ENCODE measurements at places on chromosomes 11 and 22.

GRCh38 chr11:32615422-32615821 lies 31.8 kb downstream of the EIF3M start:
- DNase-seq: no peak

DNA sequence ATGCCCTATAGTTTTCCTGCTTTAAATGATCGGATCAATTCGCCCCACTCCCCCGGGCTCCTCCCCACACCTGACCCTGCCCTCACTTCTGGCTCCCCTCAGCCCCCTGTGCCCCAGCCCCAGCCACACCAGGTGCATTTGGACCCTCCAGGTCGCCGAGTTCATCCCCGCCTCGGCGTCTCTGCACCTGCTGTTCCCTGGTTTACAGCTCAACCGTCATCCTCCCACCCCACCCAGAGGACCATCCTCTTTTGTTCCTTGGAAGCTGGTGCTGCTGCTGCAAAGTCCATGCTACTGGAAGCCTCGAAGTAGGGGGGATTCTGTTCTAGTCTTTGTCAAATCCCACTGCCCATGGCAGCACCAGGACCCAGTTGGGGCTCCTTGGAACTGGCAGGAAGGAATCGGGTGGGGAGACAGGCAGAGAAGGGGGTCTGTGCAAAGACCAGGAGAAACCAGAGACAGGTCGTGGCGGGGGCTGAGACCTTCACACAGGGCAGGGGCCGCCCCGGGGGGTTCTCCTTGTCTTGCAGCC lies 4.5 kb upstream of the MUC5B start:
- DNase-seq: no peak

- no peak for DNase-seq
Observed at GRCh38 chr11:105032495-105032894, 2.4 kb downstream of the CASP1 start.

DNA sequence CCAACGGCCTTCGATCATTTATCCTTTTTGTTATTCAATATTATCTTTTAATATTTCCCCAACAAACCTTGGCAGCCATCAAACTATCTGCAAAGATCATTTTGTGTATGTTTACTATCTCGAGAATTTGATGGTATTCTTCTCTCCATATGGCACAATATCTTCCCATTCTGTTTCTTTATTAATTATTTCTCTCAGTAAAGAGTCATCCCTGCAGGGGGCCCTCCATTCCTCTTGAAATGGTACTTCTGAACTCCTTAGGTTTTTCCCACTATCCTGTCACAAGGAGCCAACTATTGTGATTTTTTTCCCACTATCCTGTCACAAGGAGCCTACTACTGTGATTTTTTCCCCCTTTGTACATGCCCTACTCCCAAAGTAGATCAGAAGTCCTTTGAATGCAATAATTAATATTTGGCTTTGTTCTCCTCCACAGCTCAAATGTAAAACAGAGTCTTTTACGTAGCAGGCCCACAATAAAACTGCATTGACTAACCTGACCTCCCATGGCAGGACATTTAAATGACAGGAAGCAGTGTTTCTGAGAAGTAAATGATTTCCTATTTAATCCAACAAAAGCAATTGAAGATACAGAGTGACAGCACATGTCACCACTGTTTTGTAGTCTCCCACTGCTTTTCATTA lies 43.3 kb downstream of the PDGFD start:
- DNase-seq: no peak

DNA sequence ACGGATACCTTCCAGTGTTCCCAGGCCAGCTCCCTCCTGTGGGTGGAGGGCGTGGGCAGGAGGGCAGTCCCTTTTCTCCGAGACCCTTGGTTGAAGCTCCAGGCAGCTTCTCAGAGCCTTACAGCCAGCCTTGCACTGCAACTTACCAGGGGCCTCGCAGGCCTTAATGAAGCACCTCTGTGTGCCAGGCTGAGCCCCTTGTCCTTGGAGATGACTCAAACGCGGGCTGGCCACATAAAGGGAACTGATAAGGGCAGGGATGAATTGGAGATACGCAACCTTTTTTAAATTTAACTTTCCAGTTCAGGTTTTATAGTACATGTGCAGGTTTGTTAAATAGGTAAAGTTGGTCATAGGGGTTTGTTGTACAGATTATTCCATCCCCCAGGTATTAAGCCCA lies 72.7 kb downstream of the WNT7B start:
- no peak for DNase-seq

- no peak for DNase-seq
Observed at GRCh38 chr22:23527971-23528740, 51.9 kb downstream of the IGLL1 start.

DNA sequence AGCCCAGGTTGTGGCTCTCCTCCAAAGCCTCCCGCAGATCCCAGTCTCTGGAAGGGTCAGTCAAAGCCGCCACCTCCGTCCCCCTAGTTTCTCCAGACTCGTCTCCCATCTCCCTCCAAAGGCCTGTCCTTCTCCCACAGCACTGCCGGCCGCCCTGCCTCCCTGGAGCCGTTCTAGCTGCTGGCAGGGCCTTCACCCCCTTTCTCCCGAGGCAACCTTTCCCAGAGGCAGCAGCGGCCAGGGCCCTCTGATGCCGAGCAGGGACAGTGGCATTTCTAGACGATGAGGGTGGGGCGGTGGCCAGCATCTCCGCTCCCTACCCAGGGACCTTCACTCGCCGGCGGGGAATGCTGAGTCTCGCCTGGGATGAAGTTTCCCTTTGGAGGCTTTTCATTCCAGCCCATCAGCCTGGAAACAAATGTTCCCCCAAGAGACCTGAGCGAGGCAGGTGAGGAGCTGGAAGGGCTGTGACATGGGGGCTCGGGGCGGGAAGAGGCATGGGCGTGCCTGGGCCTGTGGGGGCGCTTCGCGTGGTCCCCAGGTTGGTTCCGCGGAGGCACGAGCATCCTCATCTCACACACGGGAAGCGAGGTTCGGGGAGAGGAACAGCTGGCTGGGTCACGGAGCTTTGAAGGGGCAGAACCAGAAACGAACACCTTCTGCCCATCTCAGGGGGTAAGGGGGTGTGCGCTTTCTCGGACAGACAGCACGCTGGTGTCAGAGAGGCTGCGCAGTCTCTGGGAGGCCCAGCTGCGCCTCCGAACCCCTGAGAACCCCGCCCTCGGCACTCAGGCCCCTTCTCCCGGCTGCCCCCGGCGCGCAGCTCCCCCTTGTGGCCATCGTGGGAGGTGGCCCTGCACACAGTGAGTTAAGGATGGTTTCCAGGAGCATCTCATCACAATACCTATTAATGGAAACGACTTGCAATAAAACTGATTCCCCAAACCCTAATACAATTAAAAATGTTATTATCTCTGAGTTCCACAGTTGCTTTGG lies 18.1 kb upstream of the KLHL35 start:
- peak; percentile 41 for DNase-seq

GRCh38 chr11:111957663-111958444 lies 20.7 kb downstream of the DIXDC1 start:
- DNase-seq: no peak

DNA sequence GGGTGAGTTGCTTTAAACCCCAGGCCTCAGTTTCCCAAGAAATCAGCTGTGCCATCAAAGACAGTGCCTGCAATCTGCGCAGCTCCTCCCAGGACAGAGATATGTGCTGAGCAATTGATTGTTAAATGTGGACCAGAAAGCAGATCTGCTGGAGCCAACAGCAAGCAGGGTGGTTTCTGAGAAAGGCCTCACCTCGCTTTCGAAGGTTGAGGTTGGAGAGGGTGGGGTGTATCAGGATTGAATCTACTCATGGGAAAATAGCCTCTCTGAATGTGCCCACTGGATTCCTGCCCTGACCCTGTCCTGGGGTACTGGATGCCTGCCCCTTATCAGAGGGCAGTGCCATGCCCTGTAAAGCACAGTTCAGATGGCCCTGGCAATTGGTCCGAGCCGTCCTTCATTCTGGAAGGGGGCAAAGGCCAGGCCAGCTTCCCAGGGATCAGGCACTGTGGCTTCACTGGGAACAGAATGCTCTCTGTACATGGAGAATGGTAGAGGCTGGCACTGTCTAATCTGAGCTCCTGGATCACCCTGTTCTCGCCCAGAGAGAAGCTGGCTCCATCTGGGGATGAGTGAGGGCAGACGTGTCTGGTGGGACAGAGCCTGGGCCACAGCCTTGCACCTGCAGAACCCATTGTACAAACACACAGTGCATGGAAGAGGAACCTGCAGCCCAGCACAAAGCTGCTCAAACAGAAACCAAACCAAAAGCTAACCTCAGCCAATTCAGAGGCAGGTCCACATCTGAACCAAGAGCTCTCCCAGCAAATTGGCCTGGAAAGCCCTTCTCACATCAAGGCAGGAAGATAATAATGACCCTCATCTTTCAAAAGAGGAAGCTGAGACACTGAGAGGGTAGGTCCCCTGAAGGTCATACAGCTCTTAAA lies 15.2 kb downstream of the DHCR7 start:
- no peak for DNase-seq

GRCh38 chr11:14643697-14644225 lies at the start of gene PDE3B:
TSS of gene PDE3B (plus strand) at chr11:14643804. CDS start at chr11:14644076, 272 bp downstream.
- peak; percentile 76 for DNase-seq

DNA sequence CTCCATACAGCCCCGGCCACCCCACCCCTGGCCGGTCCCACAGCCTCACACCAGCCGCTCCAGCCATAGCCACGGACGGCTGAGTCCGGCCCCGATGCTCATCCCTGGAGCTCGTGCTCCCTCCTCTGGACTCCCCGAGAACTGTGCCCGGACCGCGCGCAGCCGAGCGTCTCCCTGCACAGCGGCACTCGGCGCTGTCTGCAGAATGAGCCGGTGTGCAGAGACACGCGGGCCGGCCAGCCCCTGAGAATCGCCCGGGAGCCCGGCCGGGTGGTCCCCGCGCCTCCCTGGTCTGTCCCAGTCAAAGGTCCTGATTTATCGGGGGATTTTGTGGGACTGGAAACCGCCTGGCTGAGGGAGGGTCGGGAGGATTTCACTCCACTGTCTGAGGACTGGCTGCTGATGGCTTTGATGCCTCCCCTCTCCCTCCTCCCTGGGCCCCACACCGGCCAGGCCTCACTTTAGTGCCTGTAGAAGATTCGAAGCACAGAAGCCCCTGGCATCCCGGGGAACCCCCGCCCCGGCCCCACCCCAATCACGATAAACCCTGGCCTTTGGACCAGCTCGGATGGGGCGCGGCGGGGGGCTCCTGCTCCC lies 102.7 kb downstream of the BRD1 start:
- peak; percentile 75 for DNase-seq

- DNase-seq: no peak
Observed at GRCh38 chr22:36673821-36674220, 29.7 kb downstream of the CACNG2 start.

Data from activated naive CD4-positive, alpha-beta T cell treated with Interleukin-2 at 50 U/mL for 16 hours (primary cell).